Activated CD4-positive, alpha-beta T cell treated with anti-CD3 and anti-CD28 coated beads for 4 hours (primary cell): ENCODE measurements at places on chromosomes 13 and 19.

- DNase-seq: no peak
Observed at GRCh38 chr13:83907196-83907989, 25.1 kb upstream of the SLITRK1 start.

GRCh38 chr13:92947770-92948434 is 278.7 kb upstream of the GPC6 start:
- DNase-seq: no peak

DNA sequence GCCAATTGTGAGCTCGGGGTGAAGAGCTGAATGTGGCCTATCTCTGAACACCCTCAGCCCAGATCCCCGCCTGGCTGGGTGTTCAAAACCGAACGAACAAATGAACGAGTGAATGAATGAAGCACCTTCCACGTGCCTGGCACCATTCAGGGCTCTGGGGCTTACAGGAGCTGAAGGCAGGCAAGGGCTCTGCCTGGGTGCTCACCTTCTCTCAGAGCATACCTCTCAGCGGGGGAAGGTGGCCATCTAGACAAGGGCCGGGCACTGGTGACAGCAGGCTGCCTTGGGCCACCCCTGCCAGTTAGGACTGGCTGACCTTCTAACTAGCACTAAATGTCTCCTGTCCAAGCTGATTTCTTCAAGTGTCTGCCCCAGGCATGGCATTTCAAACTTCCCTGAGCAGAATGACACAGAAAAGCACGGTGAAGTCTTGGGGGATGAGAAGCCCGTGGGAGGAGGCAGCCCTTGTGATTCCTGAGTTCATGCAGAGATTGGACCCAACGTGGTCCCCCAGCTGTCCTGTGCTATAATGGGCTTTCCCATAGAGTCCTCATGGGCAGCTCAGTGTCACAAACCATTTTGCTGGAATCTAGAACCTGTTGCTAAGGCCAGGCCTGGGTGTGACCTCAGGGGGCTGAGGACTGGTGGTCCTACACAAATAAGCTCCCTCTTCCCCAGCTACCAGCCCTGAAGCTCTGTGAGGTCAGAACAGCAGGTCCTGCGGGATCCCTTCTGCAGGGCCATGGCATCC is 27.9 kb upstream of the VSTM2B start:
- no peak for DNase-seq

DNA sequence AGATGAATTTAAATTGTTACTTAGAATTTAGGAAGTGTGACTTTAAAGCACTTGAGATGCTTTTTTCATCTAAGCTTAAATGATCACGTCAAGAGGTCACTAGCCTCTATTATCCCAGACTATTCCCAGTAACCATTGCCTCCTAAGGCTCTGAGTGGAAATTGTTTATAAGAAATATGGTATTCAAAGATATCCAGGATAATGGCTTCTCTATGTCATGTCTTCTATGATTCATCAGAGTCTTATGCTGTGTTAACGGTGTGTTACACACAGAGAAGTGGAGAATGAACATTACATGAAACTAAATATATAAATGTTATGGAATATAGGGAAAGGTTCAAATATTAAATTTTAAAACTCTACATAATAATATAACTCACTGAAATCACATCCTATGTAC is 79.8 kb upstream of the NBEA start:
- DNase-seq: no peak

GRCh38 chr13:40170982-40171381 is 495.5 kb downstream of the FOXO1 start:
- DNase-seq: peak; percentile 53

GRCh38 chr19:23801803-23802202 is 43.1 kb upstream of the ZNF681 start:
- DNase-seq: no peak

GRCh38 chr13:112735791-112736190 is 46.0 kb downstream of the ATP11A start:
- DNase-seq: no peak

GRCh38 chr13:29893438-29893837 is 43.0 kb upstream of the UBL3 start:
- DNase-seq: no peak

DNA sequence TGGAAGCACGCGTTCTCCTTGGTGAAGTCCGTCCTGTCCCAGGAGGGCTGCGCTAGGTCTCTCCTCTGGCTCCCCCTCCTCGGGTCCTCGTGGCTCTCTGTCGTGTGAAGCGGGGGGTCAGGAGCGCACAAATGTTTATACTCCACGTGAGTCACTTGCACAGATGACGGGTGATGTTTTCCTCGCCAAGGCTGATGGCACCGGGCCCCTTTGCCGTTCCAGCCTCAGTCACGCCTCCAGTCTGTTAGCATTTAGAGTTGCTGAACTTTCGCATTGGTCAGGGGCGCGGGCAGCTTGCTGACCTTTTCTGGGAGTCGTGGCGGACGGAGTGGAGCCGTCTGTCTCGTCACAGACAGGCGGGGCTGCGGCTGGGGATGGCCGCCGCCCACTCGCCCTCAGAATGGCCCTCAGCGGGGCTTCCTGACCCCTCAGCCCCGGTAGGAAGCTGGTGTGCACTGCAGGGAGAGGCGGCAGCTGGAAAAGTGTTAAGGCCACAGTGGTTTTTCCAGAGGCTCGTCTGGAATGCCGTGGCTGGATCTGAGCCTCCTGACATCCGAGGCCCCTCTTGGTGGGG is 13.7 kb downstream of the KLHL26 start:
- DNase-seq: no peak

DNA sequence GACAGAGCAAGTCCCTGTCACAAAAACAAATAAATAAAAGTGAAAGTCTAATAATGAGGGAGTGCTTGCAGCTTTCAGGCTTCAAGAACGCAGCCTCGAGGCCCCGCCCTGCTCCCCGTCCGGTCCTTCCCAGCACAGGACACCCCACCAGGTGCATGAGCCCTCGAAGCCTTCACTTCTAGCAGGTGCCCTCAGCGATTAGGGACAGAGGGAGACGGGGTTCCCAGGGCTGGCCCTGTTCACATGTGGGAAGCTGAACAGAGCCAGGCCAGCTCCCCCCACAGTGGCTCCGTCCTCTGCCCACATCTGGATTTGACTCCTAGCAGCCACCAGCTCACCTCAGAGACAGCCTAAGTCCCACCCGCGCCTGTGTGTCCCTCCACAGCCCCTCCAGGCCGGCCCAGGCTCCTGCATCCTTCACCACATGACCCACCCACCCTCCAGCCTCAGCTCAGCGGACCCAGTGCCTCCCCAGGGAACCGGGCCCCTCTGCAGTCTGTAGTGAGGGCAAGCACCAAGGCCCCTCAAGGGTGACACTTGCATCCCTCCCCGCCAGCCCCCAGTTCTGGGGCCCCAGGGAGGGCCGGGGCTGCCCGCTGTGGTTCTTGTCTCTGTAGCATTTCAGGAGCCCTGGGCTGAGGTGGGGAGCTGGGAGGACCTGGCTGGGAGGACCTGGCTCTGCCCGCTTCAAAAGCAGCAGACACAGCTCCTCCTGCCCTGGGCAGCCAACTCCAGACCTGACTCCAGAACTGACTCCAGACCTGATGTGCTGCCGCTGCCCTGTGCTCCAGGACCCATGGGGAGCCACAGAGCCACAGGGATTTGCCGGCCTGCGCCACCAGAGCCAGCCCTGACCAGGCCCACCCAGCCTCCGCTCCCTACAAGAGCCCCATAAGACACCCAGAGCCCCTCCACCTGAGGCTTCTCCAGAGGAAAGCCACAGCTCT is 27.2 kb downstream of the GPX4 start:
- DNase-seq: peak; percentile 71

GRCh38 chr19:41701401-41702075 is 6.9 kb upstream of the CEACAM5 start:
- DNase-seq: no peak

DNA sequence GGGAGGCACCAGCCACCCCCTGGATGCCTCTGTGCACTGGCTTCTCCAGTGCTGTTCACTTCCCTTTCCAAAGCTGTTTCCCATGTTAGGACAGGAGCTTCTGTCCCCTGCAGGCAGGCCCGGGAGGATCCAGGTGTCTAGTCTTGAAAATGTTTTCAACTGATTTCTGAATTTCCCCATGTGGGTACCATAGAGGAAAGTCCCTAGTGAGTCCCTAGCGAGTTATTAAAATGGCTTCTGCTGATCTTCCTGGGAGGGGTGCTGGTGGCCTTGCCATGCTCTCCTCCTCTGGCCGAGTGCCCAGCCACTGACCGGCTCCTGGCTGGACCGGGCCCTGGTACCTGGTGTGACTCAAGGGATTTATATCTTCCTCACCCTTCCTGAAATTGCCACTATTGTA is 5.2 kb upstream of the ANKRD10 start:
- no peak for DNase-seq

GRCh38 chr19:16623066-16623465 is 4.9 kb downstream of the MED26 start:
- no peak for DNase-seq

GRCh38 chr19:1039646-1040475 is at the start of gene ABCA7:
Gene ABCA7 (plus strand): TSS chr19:1040107. CDS start chr19:1041362, 1,255 bp downstream.
- peak; percentile 97 for DNase-seq

DNA sequence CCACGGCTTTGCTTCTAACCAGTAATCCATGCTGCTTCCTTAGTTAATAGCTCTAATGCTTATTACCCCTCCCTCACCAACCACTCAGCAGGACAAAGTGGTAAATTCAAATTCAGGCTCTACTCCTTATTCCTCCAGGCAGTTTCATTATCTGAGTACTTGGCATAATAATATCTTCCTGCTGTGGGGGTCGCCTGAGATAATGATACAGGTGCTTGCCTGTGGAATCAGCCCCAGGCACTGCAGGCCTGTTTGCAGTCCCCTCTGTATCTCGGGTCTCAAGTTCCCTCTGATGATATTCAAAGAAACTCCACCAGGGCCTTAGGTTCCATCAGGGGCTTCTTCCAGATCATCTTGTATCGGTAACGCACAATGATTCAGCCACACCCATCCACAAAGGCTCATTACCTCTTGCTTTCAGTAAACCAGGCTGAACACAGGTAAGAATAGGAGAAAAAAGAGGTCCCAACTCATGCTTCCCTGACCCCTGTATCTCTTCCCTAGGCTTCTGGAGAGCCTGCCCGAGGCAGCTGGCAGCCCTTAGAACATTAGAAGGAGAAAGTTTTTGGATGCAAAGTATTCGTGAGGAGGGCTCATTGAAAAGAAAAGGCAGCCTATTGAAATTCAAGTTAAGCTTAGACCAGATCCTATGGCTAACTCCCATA is 14.3 kb upstream of the FOXO1 start:
- no peak for DNase-seq

- DNase-seq: no peak
Observed at GRCh38 chr19:44942067-44942571, at the start of gene APOC4. Gene APOC4 (plus strand): TSS chr19:44942237. CDS start chr19:44942278, 41 bp downstream.

- DNase-seq: no peak
Observed at GRCh38 chr13:20270163-20270865, 38.2 kb upstream of the GJB6 start.

DNA sequence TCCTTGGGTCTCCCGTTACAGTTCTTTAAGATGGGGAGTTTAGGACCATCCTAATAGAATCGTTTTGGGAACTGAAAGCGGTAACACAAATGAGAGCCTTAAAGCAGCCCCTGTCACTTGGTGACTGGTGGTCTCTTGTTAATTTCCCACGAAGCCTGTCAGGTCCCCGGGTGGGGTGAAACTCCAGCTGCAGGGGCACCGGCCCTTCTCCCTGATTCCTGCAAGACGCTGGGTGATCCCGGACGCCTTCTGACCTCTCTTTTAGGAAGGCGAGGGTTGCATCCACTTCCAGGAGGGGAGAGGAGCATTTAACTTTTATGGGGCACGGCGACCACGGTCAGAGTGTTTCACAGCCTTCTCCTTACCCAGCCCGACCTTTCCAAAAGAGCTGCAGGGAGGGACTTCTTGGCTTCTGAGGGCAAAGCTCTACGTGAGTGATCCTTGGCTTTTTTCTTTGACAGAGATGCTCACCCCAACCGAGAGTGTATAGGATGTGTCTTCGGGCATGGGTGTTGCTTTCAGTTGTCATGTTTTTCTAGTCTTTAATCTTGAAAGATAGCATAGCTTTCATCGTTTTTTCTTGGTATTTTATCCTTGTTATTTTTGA is 688 bp downstream of the ZNF225 start:
- no peak for DNase-seq

DNA sequence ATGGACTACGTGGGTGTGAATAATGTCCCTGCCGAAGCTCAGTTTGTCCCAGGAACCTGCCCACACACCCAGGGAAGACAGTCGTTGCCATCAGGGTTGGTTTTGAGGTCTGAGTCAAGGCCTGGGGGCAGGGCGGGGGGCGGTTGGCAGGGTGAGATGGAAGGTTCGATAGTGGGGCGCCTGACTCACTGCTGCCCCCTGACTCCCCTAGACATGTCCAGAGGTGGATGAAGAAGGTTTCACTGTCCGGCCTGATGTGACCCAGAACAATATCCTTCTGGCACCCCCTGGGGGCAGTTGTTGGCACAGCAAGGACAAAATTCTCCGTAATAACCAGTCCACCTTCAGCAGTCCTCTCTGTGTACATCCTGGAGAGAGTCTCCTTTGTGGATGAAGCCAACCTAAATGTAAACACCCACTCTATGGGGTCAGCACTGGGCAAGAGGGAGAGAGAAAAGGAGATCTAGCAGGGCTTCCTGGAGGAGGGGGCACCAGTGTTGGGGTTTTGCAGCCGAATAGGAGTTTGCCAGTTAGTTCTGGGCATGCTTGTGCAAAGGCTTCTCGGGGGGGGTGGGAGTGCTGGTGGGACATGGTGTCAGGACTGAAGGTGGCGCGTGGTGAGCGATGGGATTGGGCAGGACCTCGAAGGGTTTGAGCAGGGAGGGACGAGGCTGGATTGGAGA is 19.6 kb upstream of the B3GNT3 start:
- no peak for DNase-seq
